HFF-Myc (cell line): ENCODE measurements at places on chromosomes 16 and 17.

DNA sequence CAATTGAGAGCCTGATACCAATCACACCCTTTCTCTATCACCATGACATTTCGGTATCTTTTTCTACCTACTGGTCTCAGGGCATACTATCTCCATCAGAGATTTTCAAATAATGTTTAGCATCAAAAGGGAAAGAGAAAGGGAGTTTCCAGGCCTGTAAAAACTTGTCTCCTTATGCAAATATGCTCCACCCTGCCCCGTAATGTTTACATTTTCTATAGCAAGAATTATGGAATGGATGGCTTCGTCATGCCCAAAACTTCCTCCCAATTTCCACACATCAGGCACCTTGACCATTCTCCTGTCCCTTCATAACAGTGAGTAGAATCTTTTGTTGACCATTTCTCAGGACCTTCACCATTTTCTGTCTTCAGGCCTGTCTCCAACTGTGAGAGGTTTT lies 30.9 kb upstream of the HLF start:
- no peak for DNase-seq

DNA sequence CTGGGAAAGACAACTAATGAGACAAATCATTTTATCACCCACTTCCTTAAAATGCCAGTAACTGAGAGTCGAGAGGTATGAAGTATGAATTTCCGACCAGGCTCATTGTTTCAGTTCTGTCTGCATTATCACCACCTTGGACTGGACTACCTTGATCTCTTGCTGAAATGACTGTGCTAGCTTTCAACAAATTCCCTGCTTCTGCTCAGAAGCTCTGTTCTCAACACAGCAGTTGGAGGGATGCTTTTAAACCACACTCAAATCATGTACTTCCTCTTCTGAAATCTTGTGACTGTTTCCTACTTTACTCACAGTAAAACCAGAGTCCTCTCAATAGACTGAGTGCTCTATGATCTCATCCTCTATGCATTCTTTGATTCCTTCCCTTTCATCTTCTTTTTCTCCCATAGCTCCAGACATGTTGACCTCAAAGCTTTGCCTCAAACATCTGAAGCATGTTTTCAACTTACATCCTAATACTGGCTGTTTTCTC lies 195.8 kb downstream of the KCNJ2 start:
- DNase-seq, result no peak

DNA sequence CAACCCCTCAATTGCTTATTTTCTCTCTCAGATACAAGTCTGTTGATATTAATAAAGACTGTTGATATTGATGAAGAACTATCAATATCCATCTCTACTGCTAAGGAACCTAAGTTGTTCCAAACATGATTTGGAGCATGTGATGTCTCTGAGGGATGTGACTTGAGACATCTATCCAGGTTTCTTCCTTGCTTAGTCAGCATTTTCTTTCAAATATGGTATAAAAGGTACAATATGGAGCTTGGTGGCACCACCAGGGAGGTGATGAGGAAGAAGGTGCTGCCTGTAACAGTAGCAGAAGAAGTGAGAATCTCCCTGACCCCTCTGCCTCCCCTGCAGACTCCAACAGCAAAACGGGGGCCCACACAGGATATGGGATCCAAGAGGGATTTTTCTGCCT lies 329.0 kb downstream of the MAF start:
- no peak for DNase-seq

- DNase-seq, result no peak
These were observed 13.3 kb upstream of the SPOP start for GRCh38 chr17:49691086-49691676.

GRCh38 chr16:53166099-53166498 lies 111.3 kb downstream of the CHD9 start:
- no peak for DNase-seq

DNA sequence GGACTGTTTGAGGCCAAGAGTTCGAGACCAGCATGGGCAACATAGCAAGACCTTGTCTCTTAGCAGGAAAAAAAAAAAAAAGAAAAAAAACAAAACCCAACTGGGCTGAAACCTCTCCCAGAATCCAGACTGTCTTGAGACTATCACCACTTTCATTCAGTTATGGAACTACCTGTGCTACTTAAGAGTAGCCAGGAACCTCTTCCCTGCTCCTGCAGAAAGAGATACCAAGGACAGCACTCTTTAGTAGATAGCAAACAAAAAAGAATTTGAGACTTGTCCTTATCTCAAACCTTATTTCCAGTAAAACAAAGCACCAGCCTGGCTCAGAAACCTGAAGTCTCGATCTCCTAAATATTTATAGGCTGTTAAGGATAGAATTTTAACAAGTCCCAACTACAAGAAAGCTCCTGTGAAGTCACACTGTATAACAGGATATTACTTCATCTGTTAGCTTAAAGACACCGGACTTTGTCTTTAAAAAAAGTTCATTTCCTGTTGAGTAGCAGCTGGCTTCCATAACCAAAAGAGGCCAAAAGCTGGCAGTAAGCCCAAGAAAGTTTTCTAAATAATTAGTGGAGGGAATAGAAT lies 5.1 kb downstream of the CDR2 start:
- no peak for DNase-seq

DNA sequence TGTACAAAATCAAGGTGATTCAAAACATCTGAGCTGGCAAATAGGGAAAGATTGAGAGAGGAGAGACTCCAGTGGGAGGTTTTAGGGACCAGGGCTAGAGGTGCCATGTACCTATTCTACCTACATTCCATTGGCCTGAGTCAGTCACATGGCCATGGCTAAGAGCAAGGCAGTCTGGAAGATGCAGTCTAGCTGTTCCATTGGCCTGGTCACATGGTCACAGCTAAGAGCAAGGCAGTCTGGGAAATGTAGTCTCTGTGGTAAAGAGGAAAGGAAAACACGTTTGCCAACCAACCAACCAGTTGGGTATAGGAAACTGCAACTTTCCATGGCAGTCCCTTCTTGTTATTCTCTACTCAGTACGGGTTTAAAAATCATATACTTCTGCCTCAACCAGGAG lies 369.1 kb downstream of the XYLT1 start:
- DNase-seq, result no peak

GRCh38 chr17:32126746-32127145 lies 15.6 kb upstream of the RHOT1 start:
- no peak for DNase-seq

- DNase-seq, result no peak
These were observed 23.5 kb upstream of the RFFL start for GRCh38 chr17:35086931-35087573.

GRCh38 chr16:55510185-55510805 lies 1.4 kb downstream of the LPCAT2 start:
- no peak for DNase-seq

DNA sequence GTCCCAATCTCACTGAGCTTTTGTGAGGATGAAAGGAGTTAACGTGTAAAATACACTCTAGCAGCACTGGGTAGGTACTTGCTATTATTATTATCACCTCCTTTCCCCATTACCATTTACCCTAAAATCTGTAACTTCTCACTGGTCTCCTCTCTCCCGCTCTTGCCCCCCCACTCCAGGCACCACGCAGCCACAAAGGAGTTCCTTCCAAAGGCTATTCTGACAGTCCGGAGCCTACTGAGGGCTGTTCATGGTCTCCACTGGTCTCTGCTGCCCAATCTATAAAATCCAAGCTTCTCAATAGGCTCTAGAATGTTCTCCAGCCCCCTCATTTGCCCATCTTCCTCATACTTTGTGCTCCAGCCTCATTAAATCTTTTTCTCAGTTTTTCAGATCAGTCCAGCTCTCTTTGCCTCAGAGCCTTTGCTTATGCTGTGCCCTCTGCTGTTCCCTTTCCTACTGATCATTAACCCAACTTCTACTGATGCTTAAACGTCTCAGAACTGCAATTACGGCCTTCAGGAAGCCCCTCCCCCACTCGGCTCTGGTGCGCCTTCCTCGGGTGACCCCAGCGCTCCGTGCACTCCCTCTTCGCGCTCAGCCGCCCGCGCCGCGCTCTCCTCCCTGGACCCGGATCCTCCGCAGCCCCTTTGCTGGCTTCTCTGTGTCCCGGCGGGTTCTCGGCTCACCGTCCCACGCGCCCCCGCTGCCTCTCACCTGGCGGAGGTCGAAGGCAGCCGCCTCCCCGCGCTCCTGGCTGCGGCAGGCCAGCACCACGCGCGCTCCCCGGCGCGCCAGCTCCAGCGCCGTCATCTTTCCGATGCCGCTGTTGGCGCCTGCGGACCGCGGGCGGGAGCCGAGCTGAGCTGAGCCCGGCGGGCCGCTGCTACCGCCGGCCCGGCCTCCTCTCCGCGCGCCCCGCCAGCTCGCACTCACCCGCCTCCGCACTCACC lies 737 bp downstream of the DHRS13 start:
- DNase-seq, result no peak

DNA sequence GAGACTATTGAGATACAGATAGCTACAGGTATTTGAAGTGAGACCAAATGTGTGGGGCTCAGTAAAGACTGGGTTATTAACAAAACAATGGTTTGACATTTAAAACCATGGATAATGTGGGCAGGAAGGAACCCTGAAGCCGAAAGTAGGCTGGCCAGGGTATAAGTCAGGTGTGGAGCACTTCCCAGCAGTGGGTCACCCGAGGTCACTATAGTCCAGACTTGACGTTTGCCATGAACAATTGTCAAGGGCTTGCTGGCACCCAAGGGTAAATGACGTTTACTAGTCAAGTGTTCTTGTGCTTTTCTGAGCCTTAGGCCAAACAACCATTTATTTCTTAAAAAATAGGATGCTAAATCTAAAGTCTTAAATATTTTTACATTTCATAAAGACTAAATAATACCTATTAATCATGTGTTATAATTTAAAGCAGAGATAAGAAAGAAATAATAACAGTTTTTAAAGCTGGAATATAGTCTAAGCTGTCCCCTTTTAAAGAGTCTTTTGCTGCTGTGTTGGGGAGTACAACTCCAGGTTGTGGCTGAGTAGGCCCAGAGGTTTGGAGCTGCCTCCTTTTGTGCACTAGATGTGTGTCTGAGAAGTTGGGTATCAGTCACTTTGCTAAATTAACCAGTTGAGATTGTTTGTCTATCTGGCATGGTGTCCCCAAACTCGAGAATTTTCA lies 15.7 kb downstream of the ALDH3A2 start:
- no peak for DNase-seq

DNA sequence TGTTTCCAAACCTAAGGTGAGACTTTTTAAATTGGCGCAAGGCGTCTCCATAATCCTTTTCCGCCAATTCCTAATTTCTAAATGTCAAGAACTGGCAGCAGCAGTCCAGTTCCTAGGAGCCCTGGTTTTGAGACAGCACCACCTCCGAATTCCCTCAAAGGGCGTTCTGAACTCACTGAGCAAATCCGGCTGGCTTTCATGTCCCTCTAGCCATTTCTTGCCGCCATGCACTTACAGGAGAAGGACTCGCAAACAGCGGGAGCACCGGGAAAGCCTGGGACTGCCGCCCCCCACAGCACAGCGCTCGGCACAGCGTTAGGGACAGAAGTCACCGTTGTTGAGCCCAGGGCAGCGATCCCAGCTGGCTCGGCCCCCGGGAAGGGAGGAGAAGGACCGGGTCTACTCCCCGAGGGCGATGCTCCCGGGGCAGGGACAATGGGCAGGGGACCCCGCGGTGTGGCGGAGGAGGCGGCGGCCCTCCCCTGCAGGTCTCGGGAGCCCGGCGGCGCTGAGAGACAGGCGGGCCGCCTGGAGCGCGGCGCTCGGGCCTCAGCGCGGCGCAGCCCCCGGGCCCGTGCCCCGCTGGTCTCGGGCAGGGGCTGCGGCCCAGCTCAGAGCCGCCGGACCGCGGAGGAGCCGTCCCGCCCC lies 545 bp downstream of the ARHGAP17 start:
- no peak for DNase-seq

- no peak for DNase-seq
These were observed 70.3 kb downstream of the SEC14L1 start for GRCh38 chr17:77210946-77211541.

DNA sequence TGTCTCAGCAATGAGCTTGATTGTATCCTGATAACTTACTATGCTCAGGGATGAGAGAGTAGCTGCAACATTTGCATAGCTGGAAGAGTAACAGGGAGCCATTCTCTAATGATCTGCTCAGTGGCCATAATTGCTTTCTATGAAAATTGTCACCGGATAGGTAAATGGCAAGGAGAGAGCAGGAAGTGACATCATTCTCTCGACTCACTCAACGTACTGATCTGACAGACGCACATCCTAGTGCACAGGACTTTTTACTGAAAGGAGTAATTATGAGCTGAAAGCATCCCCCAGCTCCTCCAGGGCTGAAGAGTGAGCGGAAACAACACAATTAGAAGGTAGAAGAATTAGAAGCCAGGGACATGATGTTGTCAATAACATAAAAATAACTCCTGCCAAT lies 71.8 kb downstream of the IRX5 start:
- DNase-seq, result no peak
